ENCODE measurements at places on chromosomes 1 and 21.
A peak's percentile ranks its signal among the peaks of the same experiment; 100 is the strongest.

DNA sequence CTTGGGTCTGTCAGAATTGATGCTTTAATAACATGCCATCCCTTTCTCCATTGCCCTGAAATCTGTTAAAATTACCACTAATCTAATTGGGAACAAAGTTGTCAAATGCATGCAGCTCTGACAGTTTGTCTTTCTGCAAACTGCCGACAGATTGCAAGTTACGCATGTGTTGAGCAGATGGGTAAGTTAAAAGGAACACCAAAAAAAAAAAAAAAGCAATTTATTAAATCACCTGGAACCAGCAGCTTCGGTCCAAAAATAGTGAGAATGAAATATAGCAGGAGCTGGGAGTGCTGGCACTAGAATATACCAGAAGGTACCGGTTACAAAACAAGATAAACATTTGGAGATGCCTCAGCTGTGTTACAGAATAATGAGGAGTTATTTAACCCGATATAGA, 149.6 kb upstream of the C1orf87 start:
- DNase-seq: no peak

- no peak for DNase-seq
Observed at GRCh38 chr1:73100216-73100615, 817.9 kb upstream of the NEGR1 start.

DNA sequence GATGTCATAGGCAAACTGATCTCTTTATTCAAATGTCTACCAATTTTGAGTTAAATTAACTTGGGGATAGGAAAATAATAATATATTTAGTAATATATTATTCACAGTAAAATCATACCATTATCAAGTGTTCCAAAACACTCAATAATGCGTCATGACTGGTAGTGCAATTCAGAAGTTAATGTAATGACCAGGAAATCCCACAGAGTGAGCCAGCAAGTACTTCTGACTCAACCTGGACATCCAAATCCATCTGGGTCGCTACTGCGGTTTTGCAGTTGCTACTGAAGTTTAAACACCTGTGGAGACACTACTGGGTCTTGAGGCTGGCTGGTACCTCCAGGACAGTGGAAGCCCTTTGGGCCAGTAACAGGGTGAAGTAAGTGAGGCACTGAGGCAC, 44.8 kb downstream of the DPYD start:
- no peak for DNase-seq

- peak; percentile 70 for DNase-seq
Observed at GRCh38 chr1:27868932-27869718, 3.2 kb upstream of the THEMIS2 start.

GRCh38 chr1:166489670-166490436, 323.1 kb upstream of the FAM78B start:
- peak; percentile 63 for DNase-seq

DNA sequence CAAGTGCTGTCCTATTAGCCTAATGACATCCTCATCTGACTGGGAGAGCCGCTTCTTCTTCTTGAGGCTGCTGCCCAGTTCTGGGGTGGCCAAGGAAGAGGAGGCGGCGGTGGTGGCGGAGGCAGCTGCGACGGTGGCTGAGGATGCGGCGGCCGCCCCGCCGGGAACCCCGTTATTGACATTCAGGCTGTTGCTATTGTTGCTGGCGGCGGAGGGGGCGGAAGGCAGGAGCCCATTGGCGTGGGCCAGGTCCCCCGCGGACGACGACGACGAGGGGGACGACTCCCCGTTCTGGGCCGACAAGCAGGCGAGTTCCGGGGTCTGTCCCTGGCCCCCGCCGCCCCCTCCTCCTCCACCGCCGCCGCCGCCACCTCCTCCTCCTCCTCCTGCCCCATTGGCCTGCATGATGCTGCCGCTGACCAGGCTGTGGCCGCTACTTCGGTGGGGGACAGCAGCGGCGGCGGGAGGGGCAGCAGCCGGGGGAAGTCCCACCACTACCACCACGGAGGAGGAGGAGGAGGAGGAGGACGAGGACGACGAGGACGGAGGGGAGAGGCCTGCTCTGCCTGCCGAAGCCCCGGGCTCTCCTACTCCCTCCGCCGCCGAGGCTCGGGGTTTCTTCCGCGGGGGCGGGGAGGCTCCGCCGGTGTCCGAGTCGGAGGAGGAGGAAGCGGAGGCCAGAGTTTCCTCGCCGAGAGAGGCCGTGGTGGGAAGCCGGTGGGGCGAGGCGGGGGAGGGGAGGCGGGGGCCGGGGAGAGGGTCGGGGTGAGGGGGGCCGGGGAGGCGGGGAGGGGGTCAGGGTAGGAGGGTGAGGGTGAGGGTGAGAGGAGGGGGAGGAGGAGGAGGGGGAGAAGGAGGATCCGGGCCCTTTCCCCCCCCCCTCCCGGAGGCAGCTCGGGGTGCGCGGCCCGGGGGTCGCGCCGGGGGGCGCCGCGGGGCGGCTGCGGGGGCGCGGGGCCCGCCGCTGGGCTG, 610 bp downstream of the WDR26 start:
- DNase-seq: peak; percentile 64

GRCh38 chr1:204836856-204837255, 33.8 kb upstream of the NFASC start:
- no peak for DNase-seq

- no peak for DNase-seq
Observed at GRCh38 chr1:26305667-26306289, 658 bp downstream of the UBXN11 start.

GRCh38 chr1:8987881-8988617, 38.2 kb downstream of the SLC2A7 start:
- DNase-seq: peak; percentile 82

DNA sequence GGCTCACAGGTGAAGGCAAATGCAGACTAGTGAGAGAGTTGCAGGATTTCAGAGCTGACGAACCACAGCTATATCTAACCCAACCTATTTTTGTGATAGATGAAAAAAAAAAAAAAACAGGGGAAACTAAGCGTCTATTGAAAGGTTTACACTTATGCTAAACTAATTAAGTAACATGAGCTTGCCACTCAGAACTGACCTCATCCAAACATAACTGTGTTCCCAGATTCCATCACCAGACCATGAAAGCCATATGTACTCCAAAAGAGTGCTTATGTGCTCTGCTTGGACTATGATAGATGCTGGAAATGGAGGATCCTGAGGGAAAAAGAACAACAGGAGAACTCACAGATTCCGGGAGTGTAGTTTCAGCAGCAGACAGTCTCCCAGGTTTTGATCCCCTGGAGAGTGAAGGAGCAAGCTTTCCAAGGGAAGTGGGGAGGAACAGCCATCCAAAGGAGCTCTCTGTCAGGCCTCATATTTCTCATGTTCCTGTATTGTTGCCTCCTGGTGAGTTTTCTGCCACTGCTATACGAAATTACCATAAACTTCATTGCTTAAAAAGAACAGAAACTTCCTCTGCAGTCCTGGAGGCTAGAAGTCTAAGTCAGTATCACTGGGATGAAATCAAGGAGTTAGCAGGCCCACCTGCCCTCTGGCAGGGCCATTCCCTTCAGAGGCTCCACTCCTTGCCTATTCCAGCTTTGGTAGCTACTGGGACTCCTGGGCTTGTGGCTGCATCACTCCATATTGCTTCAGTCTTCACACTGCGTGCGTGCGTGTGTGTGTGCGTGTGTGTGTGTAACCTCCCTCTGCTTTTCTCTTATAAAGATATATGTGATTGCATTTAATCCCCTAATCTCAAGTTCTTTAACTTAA, 38.1 kb downstream of the NIBAN1 start:
- DNase-seq: no peak

GRCh38 chr21:38804789-38805327, 871 bp upstream of the ETS2 start:
- DNase-seq: peak; percentile 72

DNA sequence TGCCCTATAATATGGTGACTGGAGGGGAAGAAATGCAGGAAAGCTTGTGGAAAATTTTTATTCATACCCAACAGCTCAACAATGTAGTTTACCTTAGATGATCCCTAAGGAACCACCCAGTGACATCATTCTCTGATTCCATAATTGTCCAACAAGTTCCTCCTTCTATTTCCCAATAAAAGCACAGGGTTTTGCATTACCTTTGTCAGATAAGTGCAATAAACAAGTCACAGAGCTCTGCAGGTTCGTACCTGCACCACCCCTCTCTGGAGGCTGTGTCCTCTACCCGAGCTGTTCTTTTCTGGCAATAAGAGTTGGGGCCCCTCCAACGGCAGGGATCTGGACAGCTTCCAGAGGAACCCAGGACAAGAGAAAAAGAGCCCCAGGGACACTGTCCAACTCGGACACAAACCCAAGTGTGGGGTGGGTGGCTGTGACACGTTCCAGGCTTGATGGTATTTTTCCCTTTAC, 38.8 kb downstream of the RCAN1 start:
- no peak for DNase-seq

DNA sequence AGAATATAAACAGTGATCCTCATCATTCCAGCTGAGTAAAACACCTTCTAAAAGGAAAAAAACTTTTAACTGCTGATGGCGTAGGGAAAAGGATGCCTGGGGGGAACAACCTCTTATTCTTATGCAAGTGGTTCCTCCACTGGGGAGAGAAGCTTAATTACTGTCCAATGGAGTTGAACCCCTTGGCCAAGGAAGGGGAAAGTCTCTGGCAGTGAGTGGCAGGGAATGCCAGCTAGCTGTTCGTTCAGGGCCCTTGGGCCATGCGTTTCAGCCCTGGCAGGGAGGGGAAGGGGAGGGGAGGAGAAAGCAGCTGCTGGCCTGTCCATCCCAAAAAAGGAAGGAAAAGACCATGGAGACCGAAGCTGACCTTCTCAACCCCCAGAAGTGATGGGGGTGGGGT, 22.6 kb upstream of the SYCP1 start:
- no peak for DNase-seq

GRCh38 chr1:240712014-240712731, 100.2 kb upstream of the GREM2 start:
- DNase-seq: no peak

DNA sequence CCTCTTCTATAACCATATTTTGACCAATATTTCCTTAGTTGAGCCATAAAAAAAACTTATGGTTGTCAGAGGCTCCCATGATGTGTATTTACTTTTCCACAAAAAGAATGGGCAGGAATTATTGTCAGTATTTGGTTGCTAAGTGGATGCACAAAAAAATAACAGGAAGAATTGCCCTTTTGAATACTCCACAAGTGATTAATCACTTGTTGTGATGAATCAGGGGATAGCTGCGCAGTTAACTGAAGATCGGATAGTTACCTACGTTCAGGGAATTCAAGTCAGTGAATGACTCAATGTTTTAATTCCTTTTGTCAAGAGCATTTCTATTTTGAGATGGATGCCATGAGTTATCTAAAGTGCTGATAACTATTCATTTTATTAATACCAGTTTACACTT, 785.2 kb upstream of the B3GALT2 start:
- no peak for DNase-seq

Measured in activated CD4-positive, alpha-beta T cell treated with anti-CD3 and anti-CD28 coated beads for 36 hours (primary cell).